Upper lobe of right lung (tissue), 1 donor: ENCODE measurements at places on chromosomes 1 and 21.

GRCh38 chr1:98668733-98669132 lies 7.2 kb downstream of the SNX7 start:
- DNase-seq, result no peak

- no peak for DNase-seq
Measured at GRCh38 chr1:109704173-109704572, 7.9 kb upstream of the GSTM5 start.

DNA sequence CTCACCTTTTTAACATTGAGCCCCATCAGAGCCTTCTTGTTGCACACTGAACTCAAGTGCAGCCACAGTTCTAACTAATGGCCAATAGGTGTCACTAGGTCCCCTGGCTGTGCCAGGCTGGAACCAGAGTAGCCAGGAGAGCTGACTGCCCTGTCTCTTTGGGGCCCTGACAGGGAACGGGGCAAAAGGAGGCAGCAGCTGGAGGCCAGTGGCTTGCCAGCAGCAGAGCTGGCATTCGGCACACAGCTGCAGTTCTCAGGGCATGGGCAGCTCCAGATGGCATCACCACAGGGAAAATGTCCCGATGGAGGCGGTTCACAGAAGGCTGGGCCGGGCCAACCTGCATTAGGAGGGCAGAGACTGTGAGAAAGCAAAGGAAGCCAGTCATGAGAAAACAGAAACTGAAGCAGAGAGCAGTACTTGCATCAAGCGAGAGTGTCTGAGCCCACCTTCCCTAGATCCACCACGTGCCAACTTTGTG lies 188.6 kb downstream of the FCRL5 start:
- DNase-seq, result no peak

DNA sequence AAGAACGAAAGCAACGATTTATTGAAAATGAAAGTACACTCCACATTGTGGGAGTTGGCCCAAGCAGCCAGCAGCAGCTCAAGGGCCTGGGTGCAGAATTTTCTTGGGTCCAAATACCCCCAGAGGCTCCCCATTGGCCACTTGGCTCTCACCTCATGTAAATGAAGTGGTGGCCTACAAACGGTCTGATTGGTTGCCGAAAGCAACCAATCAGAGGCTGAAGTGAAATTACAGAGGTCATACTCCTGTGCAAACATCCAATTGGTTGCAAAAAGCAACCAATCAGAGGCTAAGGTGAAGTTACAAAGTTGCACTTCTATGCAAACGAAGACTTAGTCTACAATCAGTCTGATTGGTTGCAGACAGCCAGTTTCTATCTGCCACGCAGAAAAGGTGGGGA lies 31.9 kb downstream of the FAM163A start:
- no peak for DNase-seq

DNA sequence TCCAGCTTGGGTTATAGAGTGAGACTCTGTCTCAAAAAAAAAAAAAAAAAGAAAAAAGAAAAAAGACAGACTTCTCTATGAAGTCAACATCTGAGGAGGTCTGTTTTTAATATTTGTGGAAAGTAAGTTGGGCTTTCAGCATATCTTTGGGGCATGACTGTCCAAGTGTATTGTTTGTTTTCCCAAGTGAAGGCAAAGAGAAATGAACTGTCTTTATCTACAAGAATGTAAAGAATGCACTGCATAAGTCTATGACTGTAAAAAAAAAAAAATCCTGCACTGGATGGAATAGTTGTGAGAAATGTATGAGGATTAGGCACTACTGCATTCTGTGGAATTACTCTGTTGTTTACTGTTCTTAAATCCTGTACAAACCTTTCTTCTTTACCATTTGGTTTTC lies 45.6 kb upstream of the TMEM61 start:
- DNase-seq, result no peak

DNA sequence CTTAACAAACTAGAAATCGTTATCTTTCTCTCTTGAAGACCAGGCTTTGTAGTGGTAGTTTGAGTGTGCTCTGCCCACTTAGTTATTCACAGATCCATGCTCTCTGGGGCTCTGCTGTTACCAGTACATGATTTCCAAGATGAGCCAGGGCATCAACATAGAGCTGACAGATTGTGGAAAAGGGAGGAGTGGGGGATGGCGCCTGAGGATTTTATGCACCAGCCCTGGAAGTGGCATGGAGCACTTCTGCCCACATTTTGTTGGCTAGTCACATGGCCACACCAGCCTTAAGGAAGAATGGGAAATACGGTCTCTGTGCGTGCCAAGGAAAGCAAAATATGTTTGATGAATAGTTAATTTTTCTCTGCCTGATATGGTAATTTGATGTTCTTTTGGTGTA lies 18.2 kb downstream of the TSNAX start:
- no peak for DNase-seq
